ENCODE measurements at places on chromosomes 4 and X. TPM values are rescaled to one million over a fixed set of nuclear protein-coding genes. Genes with fewer than 3 reads are reported as not detected.

Gene PHKA1
- not detected for total RNA-seq

Gene CT45A10
- total RNA-seq: not detected

Gene CXXC4
- total RNA-seq: not detected

Gene STATH
- not detected for total RNA-seq

Gene SPATA4
- total RNA-seq: not detected

Gene DNAAF6
- total RNA-seq: not detected

Gene TSPAN7
- total RNA-seq: not detected

Gene TEC
- 0.45 TPM for total RNA-seq

Gene ZIC3
- total RNA-seq: not detected

Gene EFHC2
- total RNA-seq: not detected

Gene POLN
- total RNA-seq: 2.7 TPM

Gene GC
- total RNA-seq: not detected

Gene SLC26A1
- total RNA-seq: not detected

Gene ADH7
- not detected for total RNA-seq

Gene EREG
- not detected for total RNA-seq

Gene PHEX
- 1.3 TPM for total RNA-seq

DNA sequence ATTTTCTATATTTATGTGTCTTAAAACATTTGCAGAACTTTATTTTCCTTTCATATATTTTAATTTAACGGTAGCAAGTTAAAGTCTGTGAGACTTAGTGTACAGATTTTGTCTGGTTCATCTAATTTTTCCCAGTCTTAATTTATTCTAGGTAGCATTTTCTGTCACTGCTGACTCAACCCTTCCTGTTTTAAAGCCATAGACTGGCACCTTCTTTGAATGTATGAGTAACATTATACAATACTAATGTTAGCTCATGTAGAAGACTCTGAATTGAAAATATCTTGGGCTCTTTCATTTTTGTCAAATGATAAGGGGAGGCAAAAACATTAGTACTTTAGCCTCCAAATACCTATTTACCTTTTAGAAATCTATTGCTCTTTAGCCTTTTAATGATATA is 43.6 kb downstream of the BLTP1 start:
- no peak for DNase-seq

- DNase-seq: no peak
These were observed 5.0 kb upstream of the NSD2 start for GRCh38 chr4:1866189-1866661.

- peak; percentile 53 for DNase-seq
These were observed 112.9 kb upstream of the AGA start for GRCh38 chr4:177555007-177555574.

- DNase-seq: no peak
These were observed 30.6 kb downstream of the ANK2 start for GRCh38 chr4:113080050-113080449.

- DNase-seq: no peak
These were observed 48.8 kb downstream of the IGFBP7 start for GRCh38 chr4:57061395-57061794.

- DNase-seq: peak; percentile 55
These were observed 1.2 kb upstream of the DNAJB14 start for GRCh38 chr4:99947608-99948007.

DNA sequence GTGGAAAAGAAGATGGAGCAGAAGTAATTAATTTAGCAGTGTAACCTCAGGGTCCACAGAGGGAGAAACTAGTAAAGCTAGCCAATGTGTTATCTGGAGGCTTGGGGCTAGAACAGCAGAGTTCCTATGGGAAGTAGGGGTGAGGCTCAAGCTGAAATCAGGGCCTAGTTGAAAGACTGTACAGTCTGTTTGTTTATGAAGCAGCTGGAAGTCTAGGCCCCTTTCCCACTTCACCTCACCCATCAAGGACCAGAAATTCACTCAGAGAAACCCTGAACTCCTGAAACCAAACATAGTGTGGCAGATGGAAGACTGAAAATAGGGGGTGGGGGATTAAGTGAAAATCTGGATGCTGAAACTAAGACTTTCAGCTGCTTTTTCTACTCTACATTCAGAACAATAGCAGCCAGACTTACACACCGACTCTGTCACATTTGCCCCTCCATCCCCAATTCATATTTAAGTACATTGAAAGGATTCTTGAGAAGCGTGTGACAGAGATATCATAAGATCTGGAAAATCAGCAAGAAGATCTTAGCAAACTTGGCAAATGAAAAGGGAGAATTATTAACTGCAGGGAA is 32.6 kb upstream of the FAM241A start:
- no peak for DNase-seq

DNA sequence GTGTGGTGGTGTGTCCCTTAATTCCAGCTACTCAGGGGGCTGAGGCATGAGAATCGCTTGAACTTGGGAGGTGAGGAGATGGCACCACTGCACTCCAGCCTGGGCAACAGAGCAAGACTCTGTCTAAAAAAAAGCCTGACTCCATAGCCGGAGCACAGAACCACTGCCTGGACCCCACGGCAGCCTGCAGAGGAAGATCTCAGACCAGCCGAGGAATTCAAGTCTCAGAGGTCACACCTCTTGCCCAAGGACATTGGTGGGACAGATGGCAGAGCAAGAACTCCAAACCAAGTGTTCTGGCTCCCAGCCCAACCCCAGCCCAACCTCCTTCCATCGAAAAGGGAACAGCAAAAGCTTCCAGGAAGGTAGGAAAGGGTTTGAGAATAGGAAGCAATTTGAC is 70.8 kb downstream of the SMIM20 start:
- DNase-seq: no peak

GRCh38 chrX:11341274-11342201 is 48.3 kb downstream of the AMELX start:
- DNase-seq: no peak

DNA sequence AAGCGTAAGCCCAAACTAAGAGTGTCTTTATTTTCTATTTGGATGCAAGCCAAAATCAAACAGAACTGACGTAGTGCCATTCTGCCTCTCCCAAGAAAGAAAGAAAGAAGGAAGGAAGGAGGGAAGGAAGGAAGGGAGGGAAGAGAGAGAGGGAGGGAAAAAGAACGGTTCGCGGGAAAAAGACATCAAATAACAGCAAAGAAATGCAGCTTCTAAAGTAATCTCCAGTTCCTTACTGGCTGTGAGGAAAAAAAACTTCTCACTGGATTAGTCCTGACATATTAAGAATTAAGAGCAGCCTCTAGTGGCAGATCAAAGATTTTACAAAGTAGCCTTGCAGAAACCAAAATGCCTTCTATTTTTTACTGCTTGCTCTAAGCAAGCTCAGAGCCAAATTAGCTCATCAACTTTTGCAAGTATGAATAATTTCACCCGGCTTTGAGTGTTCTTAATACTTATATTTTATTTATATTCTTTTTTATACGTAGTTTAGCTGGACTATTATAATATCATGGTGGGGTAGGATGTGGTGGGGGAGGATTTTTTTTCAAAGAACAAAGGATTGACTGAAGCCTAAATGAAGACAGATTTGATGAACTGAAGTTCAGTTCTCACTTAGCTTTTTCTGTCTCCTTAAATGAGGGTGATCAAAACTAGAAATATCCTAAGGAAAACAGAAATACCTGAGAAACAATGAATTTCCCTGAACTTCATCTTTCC is 36.6 kb downstream of the PITX2 start:
- peak; percentile 67 for DNase-seq

DNA sequence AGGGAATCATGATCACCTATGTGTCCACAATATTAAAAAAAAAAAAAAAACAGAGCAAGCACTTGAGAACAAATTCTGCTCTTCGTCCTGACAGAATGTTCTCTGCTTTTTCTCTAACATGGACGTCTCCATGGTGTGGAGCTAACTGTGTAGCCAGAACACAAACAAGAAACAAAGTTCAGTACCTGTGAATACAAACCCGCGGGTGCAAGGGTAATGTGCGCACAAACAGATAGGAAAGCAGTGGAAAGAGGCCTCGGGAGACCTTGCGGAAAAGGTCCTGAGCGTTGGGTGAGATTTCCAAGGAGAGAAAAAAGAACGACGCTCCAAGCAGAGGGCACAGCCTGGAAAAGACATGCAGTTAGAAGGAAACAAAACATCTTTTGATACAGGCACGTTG is 92.0 kb upstream of the TBL1X start:
- no peak for DNase-seq

All from Karpas-422 (cell line).